ENCODE measurements at places on chromosomes 5 and 9.

DNA sequence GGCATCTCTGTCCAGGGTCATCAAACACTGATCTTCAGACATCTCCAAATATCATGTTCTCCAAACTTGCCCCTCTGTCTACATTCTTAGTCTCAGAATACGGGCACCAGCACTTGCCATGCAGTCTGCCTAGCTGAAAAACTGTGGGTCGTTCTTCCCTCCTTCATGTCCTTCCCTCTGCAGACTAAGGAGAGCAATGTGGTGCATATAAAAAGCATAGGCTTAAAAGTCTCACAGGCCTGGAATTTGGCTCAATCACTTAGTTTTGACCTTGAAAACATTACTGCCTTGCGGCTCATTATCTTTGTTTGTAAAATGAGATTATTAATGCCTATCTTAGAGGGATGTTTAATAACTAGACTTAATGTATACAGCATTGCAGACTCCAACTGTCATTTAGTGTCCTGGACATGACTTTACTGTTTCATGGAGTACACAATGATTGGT is 362.8 kb downstream of the NPR3 start:
- no peak for DNase-seq

DNA sequence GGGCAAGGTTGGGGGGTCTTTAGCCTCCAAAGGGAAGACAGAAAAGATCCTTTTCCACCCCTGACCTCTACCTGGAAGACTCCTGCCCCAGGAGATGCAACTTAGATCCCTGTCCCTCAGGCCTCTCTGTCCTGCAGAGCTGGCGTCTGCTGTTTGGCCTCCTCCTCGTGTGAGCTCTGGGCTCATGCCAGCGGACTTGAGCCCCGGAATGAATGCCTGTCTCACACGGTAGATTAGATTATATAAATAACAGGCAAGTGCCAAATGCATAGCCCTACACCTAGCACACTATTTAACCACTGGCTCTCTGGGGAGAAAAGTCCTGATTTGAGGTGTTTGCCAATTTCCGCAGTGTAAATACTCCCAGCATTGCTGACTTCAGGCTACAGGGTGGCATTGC is 1.4 kb upstream of the WNK2 start:
- DNase-seq, result no peak

DNA sequence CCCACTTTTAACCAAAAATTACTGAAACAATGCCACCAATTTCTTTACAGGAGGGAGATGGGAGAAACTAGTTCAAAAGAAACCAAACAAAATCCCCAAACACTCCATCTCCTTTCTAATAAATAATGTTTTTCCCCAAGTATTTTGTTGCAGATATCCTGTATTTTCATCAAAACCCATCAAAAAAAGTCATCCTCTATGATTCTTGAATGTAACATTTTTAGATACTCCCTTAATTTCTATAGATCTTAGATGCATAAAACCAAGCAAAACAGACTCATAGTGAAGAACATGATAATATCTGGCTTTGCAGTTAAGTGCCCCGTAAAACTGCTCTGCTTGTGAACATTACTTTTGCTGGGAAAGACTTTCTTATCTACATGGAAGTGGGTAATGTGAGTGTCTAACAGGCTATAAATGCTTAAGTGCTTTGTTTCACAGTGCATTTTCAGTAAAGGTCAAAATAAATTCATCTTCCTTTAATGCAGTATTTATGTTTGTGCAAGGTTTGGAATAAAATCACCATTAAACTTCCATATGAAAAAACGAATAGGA is 77.3 kb upstream of the TBCA start:
- no peak for DNase-seq

GRCh38 chr5:81326554-81326953 is 25.2 kb downstream of the ZCCHC9 start:
- no peak for DNase-seq

DNA sequence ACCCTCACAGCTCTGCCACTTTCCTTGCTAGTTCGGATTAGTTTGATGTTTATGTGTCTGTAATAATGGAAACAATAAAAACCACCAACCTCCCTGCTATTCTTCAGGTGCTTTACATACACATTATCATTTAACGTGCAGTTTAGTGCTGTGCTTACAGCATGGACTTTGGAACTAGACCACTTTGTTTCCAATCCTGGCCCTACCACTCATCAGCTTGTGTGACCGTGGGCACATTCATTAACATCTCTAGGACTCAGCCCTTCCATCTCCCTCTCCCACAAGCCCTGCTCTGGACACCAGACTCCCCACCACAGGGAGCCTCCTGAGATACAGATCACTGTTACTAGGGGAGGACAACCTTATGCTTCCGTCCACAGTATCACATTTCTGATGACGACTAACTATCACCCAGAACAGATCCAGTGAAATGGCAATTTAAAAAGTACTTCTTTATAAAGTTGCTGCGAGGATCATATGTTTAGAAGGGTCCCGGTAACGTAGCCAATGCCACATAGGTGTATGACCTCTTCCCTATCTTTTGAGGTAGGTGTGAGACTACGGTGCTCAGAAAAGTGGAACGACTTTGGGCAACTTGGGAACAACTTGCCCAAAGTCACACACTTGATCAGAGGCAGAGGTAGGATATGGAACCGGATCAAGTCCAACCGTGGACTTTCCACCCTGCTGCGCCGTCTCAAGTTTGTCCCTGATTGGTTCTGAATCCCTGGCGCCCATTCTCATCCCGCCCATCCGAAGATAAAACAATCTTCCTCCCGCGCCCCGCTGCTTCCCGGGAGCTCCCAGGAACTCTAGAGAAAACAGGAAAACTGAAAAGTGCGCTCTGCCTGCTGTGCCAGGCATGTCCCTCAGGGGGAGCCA is 132.4 kb upstream of the NIPBL start:
- no peak for DNase-seq

DNA sequence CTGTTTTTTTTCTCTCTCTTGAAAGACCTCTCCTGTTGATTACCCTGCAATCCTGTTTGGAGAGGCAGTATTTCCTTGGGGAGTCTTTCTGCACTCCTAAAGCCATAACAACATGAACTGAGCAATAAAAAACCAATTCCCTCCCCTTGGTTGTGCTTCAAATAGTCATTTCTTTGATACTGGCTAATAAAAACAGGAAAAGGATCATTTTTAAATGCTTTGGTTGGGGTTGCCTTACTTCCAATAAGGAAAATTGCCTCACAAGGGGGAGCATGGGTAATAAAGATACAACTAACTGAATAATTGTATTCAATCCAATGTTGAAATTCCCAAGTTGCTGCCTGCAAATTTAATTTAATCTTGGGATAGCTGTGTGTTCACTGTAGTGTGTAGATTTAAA is 13.9 kb downstream of the FBXL7 start:
- no peak for DNase-seq

GRCh38 chr9:122087406-122088200 is 5.5 kb downstream of the TTLL11 start:
- DNase-seq, result no peak

- DNase-seq, result no peak
Observed at GRCh38 chr9:33101104-33101951, 24.9 kb upstream of the SMU1 start.

DNA sequence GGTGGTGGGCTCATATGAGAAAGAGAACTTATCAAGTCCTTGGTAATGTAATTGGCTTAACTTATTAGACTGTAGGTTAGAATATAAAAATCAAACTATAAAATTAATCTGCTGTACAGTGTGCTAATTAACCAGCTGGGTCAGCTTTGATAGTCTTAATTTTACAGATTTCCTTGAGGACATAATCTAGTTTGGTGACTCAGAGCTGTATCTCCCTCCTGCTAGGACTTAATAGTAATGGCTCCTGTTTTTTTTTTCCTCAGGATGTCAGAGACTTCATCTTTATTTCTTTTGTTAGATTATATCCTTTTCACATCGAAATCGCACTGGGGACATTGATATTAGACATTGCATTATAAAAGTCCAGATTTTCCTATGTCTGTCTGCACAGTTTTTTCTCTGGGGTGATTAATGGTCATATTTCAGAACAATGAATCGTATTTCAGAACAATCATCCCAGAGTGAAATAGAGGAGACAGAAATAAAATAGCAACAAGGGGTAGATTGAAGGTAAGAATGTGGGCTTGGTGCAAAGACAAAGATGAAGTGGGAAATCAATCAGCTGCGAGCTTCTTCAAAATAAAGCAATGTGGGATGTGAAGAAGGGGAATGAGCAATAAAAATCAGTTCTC is 346.4 kb upstream of the RIOK2 start:
- no peak for DNase-seq

- DNase-seq, result no peak
Observed at GRCh38 chr9:131838530-131839280, 98.8 kb upstream of the RAPGEF1 start.

- DNase-seq, result no peak
Observed at GRCh38 chr9:19320495-19320894, 59.5 kb downstream of the RPS6 start.

DNA sequence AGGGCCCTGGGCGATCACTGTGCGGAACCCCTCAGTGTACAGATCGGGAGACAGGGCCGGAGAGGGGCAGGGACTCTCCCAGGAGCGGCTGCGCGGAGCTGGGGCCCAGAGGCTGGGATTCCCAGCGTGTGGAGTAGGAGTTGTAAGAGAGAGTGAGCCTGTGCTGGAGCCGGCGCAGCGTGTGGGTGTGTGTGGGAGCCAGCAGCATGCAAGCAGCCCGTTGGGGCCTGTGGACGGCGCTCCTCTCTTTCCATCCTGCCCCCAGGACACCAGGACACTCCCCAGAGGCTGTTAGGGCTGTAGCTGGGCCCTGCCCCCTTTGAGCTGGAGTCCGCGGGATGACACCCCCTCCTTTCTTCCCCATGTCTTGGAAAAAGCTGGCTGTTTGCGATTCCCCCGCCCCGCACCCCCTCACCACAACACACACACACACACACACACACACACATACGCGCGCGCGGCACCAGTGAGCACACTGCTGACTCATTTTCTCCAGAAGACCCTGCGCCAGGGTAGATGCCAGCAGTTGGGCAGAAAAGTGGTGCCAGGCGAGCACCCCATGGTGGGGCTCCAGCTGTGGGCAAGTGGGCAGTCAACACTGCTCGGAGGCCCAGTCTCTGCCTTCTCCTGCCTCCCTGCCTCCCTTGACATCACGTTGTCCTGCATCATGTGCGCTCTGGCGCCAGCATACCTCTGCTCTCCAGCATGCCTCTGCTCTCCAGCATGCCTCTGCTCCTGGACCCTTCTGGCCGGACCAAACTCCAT is 1.5 kb downstream of the COL27A1 start:
- DNase-seq, result no peak

- no peak for DNase-seq
Observed at GRCh38 chr5:123721675-123722276, 209.8 kb downstream of the CSNK1G3 start.

DNA sequence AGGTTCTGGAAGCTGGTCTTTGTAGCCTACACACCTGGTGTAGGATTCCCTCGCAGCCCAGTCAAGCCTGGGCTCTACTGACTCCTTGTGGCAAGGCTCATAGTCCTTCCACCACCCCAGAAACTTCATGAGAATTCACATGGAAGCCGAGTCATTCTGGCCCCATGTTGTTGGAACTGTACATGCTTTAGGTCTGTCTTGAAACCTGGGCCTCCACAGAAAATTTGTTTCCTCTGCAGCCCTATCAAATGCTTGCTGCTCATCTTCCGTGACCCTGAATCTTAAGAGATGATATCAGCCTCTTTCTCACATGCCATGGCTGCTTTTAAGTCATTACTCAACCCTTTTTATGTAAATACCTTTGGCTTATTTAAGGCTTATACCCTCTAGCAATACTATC is 113.4 kb upstream of the GRHPR start:
- no peak for DNase-seq

- DNase-seq, result no peak
Observed at GRCh38 chr9:126916909-126917308, 2.3 kb downstream of the RALGPS1 start.

GRCh38 chr9:81522716-81523551 is 166.4 kb downstream of the TLE1 start:
- DNase-seq, result no peak

DNA sequence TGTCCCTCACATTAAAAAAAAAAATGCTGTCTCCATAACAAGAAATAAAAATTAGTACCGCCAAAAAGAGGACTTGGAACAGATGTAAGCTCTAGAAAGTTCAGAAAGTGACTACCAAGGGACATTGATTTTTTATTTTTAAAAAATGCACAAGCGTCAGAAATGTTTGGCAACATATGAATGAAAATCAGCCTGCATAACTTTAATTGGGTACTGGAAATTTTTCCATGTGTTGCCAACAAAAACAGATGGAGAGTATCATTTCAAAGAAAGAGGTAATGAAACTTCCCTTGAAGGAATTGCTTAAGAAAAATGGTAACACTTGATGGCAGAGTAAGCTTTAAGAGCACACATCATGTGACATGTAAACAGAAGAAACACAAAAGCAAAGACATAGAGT is 47.2 kb downstream of the OR2K2 start:
- DNase-seq, result no peak

GRCh38 chr9:97441729-97442128 is 29.8 kb downstream of the TDRD7 start:
- no peak for DNase-seq

GRCh38 chr5:169150108-169150507 is 150.8 kb downstream of the SLIT3 start:
- no peak for DNase-seq

- DNase-seq, result peak; percentile 21
Observed at GRCh38 chr9:132670457-132671391, at the start of gene GTF3C4. Gene GTF3C4 (plus strand): TSS chr9:132670464. CDS start chr9:132670599, 135 bp downstream.

DNA sequence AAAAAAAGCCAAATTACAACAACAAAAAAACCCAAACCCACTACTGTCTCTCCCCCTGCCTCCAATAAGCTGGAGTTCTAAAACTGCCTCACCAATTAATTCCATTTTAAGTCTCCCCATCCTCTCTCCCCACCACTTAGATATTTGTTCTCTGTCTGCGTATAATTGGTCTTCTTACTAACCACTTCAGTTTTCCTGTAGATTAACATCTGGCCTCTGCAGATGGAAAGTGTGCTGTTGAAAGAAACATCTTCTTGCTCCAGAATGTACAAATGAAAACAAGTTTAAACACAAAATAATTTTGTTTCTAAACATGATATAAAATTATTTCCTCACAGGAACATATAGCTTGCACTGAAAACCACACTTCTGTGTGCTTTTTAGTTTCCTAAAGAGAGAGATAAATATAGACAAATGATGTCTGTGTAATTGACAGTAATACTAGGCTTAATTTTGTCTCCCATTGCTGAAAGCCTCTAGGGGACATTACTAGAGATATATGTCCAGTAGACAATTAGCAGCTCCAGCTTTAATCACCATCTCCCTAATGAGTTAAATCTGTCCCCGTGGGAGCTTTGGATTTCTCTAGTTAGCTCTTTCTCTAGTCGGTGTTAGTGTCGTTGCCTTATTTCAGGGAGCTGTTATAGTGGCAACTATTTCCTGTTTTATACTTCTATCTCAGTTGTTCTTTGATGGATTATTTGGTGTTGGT is 164.0 kb downstream of the ARHGAP26 start:
- DNase-seq, result no peak

DNA sequence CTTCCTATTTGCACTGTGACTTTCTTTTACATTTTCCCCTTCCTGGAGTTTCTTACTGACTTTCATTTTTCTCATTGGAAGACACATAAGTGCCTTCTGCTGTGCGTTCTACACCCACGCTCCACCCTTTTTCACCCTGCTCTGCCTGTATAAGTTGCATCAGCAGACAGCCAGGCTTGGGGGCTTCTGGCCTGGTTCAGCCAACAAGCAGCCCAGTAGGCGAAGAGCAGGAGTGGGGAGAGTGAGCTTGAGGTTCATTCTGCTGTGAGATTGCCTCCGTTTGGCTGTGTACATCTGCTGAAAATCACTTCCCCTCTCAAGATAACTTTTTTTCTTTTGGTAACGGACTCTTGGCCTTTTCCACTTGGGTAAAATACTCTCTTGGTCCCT is 38.4 kb downstream of the RASGRF2 start:
- no peak for DNase-seq

Data from stimulated activated CD8-positive, alpha-beta memory T cell treated with anti-CD3 and anti-CD28 coated beads, Interleukin-15, amount 100 ng/mL, for 48 hours (primary cell).